ENCODE measurements at places on chromosomes 2 and 18. TPM values are rescaled to one million over a fixed set of nuclear protein-coding genes. Genes with fewer than 3 reads are reported as not detected.

DNA sequence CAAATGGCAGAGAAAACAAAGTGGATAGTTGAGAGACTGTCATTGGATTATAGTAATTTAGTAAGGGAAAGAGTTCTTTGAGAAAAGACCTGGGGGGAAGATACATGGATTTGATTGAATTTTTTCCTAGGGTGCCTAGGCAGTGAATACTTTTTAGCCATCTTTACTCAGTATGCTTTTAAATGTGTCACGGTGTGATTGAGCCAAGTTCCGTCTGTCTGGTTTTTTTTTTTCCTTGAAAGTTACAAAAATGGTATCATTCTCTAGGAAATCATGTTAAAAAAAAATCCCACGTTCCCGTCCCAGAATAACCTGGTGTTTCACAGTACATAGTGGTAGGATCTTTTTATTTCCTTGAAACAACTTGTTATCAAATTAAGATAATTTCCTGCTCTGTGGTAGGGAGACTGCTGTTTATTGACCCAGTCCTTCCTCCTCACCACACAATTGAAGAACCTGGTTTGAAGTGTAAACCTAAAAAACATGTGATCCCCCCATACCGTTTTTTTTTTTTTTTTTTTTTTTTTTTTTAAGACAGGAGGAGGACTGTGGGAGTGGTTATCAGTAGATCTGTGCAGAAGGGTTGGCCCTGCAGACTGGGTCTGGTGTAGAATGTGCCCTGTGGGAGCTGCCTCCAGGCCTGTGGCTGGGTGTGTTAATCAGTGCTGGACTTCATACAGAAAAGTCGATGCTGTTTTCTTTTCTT lies 55.1 kb downstream of the DGKD start:
- peak overlapping the region; percentile 45 for H3K27ac ChIP-seq
- no peak for DNase-seq
- H3K36me3 ChIP-seq = no peaks in the 10 kb centered on the region

- no peak overlapping the region for H3K27ac ChIP-seq
Observed at GRCh38 chr2:112916145-112916571, 5.2 kb downstream of the IL37 start.

DNA sequence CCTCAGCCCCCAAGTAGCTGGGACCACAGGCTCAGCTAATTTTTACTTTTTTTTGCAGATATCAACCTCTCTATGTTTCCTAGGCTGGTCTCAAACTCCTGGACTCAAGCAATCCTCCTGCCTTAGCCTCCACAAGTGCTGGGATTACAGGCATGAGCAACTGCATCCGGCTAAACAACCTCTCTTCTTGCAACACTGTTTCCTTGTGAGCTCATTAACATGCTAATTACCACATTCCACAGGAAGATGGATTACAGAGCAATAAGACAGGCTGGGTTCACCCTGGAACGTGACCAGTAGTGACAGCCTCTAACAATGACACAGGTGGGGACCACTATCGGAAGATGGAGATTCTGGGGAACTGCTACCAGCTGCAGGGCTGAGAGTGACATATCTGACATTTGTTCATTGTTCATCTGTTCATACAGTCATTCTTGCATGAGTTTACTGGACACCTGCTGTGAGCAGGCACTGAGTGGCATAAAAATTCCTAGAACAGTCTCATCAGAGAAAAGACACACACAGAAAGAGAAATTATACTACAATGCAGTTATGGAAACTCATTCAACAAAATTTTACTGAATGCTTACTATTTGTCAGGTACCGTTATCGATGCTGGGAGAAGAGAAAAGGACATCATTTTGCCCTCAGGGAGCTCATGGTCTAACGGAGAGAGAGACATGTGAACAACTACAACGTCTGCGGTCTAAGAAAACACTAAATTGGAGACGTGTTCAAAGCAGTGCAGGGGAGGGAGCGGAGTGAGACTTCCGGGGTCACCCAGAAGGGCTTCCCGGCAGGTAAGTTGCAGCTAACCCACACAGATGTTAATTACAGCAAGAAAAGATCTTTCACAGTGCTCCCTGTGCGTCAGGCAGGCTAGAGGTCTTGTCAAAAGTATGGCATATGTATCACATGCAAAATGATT lies 37.6 kb downstream of the PROC start:
- no peaks in the 10 kb centered on the region for H3K27me3 ChIP-seq
- DNase-seq = no peak
- H3K4me3 ChIP-seq = no peak overlapping the region
- H3K4me1 ChIP-seq = no peaks in the 10 kb centered on the region

Gene GAL3ST2
- total RNA-seq = 0.32 TPM

Gene UPP2
- 0.18 TPM for total RNA-seq

GRCh38 chr18:5506174-5506573 lies 37.6 kb downstream of the EPB41L3 start:
- DNase-seq = no peak
- peaks cover 42% of the 10 kb centered on the region for H3K4me1 ChIP-seq
- H3K36me3 ChIP-seq = no peaks in the 10 kb centered on the region
- H3K4me3 ChIP-seq = no peak overlapping the region

Gene ST3GAL5
- 154 TPM for total RNA-seq

GRCh38 chr2:850429-850828 lies 100.2 kb upstream of the SNTG2 start:
- no peaks in the 10 kb centered on the region for H3K27me3 ChIP-seq
- H3K4me3 ChIP-seq = no peak overlapping the region
- no peaks in the 10 kb centered on the region for H3K36me3 ChIP-seq

Gene FKBP1B
- 5.7 TPM for total RNA-seq

Gene HOXD9
- total RNA-seq = 4.2 TPM

DNA sequence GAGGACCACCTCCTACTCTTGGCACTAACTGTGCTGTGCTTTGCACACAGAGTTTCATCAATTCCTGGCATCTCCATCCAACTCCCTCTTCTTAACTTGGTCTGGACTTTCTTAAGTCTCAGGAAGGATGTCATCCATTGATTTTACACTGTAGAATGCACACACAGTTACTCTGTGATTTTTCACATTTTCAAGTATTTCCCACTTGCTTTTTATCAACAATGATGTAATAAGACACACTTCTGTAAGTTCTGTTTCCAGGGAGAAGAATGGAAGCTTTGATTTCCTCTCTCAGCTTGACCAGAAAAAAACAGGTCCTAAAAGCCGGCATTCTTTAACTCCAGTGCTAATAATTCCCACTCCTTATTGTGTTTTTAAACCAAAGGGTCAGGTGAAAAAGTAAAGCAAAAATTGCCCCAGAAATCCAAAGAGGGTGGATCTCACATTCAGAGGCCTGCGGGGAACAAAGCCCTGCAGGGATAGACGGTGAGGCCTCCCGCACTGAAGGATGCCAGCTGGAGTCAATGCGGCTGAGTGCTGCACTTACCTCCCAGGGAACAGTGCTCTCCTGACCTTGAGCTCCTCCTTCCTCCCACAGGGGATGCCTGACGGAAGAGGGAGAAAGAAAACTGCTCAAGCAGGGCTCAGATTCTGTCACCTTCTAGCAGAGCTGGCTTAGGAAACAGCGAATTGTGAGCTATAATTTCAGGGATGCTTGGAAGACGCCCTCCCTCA lies 83.1 kb downstream of the PDCL3 start:
- no peaks in the 10 kb centered on the region for H3K4me1 ChIP-seq
- H3K27ac ChIP-seq = no peak overlapping the region
- no peaks in the 10 kb centered on the region for H3K27me3 ChIP-seq
- H3K36me3 ChIP-seq = no peaks in the 10 kb centered on the region
- no peak overlapping the region for H3K4me3 ChIP-seq
- DNase-seq = no peak

DNA sequence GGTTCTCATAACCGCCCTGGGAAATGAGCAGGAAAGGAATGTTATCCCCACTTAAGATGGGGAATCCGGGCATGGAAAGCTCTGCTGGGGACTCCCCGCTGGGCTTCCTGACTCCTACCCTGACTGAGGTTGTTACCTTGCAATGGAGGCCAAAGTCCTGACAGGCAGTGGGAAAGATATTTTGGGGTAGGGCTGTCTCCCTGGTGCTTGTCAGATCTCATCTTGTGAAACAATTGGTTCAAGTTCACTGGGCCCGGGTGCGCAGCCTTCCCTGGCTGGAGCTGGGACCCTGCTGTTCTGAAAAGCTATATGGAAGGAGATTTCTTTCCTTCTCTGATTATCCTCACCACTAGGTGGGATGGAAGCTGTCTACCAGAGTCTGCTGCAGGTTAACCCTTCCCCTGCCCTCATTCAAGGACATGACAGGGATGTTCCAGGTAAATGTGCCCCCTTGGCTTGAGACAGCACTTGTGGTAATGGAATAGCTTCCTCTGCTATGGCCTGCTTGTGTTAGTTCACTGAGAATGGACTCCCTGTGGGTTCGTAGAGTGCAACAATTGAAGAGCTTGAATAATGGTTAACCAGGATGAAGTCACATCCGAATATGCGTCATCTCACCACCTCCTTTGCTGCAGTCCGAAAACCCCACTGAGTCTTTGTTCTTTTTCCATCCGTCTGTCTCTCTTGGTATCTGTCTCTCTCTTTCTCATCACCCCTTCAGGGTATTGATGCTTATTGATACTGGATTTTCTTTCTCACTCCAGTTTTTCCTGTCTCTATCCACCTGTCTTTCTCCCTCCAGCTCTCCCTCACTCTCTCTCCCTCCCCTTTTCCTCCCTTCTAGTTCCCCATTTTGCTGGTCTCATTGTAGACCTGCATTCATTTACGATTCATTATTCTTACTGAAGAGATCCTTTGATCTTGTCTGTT lies 67.8 kb upstream of the EPAS1 start:
- H3K4me3 ChIP-seq = no peak overlapping the region
- no peaks in the 10 kb centered on the region for H3K4me1 ChIP-seq
- no peaks in the 10 kb centered on the region for H3K27me3 ChIP-seq
- no peaks in the 10 kb centered on the region for H3K36me3 ChIP-seq

- peaks cover 15% of the 10 kb centered on the region for H3K4me1 ChIP-seq
- H3K27me3 ChIP-seq = no peaks in the 10 kb centered on the region
- H3K27ac ChIP-seq = peak overlapping the region; percentile 44
- H3K4me3 ChIP-seq = no peak overlapping the region
Observed at GRCh38 chr2:235025800-235026536, 74.2 kb downstream of the SH3BP4 start.

DNA sequence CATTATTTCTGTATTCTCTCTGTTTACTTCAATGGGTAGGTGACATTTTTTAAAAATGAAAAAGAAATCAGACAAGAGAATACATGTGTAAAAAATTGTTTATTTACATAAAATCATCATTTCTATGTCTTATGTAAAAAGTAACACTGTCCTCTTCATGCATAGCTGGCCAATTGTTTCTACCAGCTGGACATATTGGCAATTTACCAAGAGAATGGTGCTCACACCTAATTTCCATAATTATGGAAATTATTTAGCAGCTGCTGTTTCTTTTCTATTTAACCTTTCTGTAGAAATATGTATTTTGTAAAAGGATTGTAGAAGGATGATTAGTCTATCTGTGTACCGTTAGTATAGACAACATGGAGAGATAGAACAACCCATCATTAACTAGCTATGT lies 791.9 kb downstream of the TRIB2 start:
- H3K4me3 ChIP-seq = no peak overlapping the region
- H3K27ac ChIP-seq = no peak overlapping the region
- H3K27me3 ChIP-seq = no peaks in the 10 kb centered on the region

Gene VPS54
- 19.9 TPM for total RNA-seq

GRCh38 chr18:61965311-61965710 lies 72.5 kb upstream of the RNF152 start:
- H3K27ac ChIP-seq = no peak overlapping the region
- no peaks in the 10 kb centered on the region for H3K36me3 ChIP-seq
- H3K27me3 ChIP-seq = no peaks in the 10 kb centered on the region
- DNase-seq = no peak
- H3K4me3 ChIP-seq = no peak overlapping the region

GRCh38 chr18:76387608-76388007 lies 107.4 kb downstream of the ZNF516 start:
- no peak overlapping the region for H3K27ac ChIP-seq
- DNase-seq = peak; percentile 41
- H3K4me3 ChIP-seq = no peak overlapping the region
- no peaks in the 10 kb centered on the region for H3K36me3 ChIP-seq
- H3K4me1 ChIP-seq = peaks cover 24% of the 10 kb centered on the region

DNA sequence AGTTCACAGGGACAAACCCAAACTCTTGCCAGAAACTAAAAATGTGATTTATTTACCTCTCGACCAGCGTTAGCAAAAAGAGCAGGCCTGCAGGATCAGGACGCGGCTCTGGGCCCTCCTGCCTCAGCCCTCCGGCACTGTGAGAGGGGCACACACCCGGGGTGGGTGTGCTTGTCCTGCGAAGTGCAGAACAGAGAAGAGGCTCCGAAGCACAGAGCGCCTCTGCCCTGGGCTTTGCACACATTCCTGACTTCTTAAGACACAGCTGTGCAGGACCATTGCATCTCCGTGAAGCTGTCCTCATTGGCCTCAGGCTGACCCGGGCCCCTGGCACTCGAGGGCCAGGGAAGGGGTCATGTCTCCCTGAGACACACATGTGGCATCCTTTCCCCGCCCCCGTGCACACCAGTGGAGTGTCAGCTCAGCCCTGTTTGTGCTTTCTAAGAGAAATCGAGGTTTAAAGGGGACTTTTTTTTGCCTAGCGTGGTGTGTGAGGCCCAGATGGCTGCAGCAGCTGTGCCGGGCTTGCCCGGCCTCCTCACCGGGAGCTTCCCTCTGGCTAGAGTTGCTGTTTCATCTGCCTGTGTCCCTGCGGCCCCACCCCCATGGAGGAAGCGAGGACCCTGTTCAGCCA lies 9.9 kb upstream of the NFATC1 start:
- no peaks in the 10 kb centered on the region for H3K36me3 ChIP-seq
- H3K4me1 ChIP-seq = no peaks in the 10 kb centered on the region
- no peak for DNase-seq
- peaks cover 16% of the 10 kb centered on the region for H3K27me3 ChIP-seq

GRCh38 chr2:218228366-218229090 lies 11.5 kb downstream of the ARPC2 start:
- no peak for DNase-seq
- H3K4me1 ChIP-seq = peaks cover 41% of the 10 kb centered on the region
- no peak overlapping the region for H3K4me3 ChIP-seq
- H3K27ac ChIP-seq = peak overlapping the region; percentile 62
- no peaks in the 10 kb centered on the region for H3K36me3 ChIP-seq

GRCh38 chr2:65267008-65267407 lies 39.4 kb downstream of the ACTR2 start:
- no peak overlapping the region for H3K27ac ChIP-seq
- peaks cover 22% of the 10 kb centered on the region for H3K36me3 ChIP-seq
- peaks cover 8% of the 10 kb centered on the region for H3K4me1 ChIP-seq
- no peak for DNase-seq
- H3K4me3 ChIP-seq = no peak overlapping the region

DNA sequence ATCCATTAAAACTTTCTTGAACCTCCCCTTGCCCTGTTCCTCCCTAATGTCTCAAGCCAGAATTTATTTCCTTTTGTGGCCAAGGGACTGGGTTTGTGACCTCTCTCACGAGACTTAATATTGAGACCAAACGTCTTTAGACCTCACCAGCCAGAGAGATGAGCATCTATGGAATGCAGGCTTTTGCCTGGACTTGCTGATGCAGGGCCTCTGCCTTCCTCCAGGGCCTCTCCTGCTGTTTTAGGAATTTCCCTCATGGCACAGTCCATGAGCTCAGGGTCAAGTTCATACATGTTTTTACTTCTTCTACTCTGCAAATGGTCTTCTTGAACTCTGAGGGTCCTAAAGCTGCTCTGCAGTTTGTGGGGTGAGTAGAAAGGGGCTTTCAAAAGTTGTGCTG lies 22.3 kb downstream of the IL1B start:
- no peaks in the 10 kb centered on the region for H3K27me3 ChIP-seq
- DNase-seq = no peak
- H3K27ac ChIP-seq = no peak overlapping the region

Gene TUBA3E
- not detected for total RNA-seq

- H3K4me3 ChIP-seq = no peak overlapping the region
- DNase-seq = peak; percentile 71
- no peaks in the 10 kb centered on the region for H3K27me3 ChIP-seq
- H3K4me1 ChIP-seq = peaks cover 11% of the 10 kb centered on the region
Observed at GRCh38 chr2:113138428-113139322, 11.3 kb downstream of the IL1RN start.
